Stimulated activated CD4-positive, alpha-beta T cell treated with anti-CD3 and anti-CD28 coated beads, Interleukin-1b, Interleukin-23, amount 100 ng/mL, for 1 hour (primary cell): ENCODE measurements at places on chromosomes 12 and 14.
A peak's percentile ranks its signal among the peaks of the same experiment; 100 is the strongest.

- peak; percentile 28 for DNase-seq
Measured at GRCh38 chr12:94109160-94109559, 39.2 kb upstream of the PLXNC1 start.

GRCh38 chr12:49548822-49549648, 10.2 kb downstream of the KCNH3 start:
- DNase-seq: no peak

DNA sequence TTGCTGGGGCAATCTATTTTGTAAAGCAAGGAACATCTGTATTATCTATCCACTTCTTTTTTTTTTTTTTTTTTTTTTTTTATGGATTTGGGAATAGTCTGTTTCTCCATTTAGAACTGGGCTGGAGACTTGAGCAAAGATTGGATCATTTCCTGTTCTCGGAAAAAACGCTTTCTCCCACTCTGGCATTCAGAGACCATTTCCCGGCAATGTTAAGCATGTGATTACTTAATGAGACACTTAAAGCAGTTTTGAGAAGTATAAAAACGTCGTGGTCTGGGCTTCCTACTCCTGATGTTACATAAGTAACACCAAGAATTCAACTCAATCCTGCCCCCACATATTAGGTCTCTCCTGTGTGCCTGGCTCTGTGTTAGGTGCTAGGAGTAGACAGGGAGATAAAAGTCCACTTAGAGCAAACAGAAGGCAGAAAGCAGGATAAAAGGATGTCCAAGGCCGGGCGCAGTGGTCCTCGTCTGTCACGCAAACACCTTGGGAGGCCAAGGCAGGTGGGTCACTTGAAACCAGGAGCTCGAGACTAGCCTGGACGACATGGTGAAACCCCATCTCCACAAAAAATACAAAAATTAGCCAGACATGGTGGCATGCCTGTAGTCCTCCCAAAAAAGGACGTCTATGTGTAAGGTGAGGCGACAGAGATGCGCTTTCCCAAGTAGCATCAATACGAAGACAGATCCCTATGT, 152.1 kb upstream of the GSC start:
- DNase-seq: no peak

DNA sequence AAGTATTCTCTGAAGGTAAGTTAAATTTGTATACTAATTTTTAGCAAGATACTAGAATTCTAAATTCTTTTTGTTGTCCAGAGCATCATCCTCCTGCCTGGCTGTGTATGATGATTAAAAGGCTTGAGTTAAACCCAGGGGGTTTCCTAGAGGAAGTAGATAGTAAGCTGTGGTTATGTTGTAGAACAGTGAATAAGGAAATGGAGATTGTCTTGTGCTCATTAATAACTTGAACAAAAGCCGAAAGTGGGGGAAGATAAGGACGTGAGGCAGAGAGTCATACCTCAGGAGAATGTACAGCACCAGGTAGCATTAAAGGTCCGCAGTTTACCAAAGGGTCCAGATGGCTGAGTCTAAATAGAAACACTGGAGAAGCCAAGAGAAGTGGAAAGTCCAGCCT, 42.0 kb downstream of the CKB start:
- no peak for DNase-seq

DNA sequence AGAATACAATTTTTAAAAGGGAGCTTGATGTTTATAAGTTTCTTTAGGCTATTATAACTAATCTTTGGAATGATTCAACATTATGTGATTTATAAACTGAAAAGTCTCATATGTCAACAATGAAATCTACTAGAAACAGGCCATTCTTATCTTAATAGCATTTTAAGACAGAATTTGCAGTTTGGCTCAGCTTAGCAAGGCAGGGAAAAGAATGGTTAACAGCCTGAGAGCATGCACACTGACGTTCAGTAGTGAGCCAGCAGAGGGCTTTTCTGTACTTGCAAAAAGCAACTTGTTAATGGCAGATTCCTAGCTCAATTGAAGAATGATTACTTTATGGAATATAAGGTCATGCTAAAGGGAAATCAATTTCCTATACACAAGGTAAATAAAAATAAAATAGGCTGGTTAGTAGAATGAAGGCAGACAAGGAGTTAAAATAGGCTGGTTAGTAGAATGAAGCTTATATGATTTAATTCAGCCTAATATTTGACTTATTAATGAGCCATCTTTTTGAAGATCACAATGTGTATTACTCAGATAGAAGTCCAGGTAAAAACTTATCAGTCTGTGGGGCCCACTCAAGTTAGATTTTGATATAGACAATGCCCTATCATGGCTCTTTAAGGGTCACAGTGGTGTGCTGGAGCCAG, 95.9 kb downstream of the OTOGL start:
- no peak for DNase-seq

DNA sequence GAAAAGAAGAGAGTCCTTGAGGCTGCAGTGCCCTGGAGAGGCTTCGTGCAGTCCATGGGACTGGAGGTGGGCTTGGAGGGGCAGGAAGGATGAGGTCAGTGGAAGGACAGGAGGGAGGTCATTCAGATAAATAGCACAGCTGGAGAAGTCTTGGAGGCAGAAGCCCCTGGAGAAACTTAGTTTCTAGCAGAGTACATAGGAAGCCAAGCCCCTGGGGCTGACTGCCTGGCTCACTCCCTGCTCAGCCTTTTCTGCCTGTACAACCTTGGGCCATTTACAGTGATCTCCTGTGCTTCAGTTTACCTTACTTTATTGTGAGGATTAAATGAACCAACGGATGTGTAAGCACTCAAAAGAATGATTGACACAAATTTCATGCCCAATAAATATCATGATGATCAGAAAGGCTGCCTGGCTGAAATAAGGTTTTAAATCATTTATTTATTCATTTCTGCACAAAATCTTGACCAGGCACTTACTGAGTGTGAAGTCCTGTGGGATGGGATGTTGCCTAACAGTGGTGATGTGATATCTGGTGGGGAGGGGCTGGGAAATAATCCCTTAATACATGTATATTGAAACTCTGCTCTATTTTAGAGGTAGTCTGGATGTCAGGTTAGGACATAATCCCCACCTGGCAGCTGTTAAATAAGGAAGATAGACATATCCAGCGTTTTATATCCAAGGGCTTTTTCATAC, 54.3 kb downstream of the PLEKHG7 start:
- no peak for DNase-seq

DNA sequence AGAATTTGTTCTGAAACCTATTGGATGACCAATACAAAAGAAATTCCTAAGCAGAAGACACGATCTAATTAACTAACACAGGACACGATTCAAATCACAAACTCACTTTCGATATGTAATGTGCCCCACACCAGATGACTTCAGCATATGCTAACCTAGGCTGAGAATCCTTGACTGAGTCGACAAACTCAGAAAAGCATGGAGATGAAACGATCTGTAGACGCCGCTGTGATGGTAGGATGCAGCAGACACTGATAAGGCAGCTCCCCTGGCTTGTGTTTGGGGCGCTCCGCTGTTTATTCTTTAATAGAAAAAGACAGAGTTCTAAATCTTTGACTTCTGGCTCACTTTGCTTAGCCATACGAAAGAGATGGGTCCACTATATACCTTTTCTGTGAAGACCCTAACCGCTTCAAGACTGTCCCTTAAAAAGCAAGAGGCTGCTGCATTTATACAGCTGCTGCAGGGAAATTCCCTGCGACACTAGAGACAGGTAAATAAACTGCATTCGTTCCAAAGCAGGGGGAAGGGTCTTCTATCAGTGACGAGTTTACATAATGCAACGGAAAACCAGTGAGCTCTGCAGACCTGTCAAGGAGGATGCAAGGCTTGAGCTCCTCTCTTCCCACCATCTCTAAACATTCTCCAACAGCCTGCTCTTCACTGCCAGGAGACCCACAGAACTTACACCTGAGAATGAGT, 929 bp downstream of the CHD8 start:
- DNase-seq: no peak

- DNase-seq: no peak
Measured at GRCh38 chr12:100823963-100824362, 29.4 kb downstream of the ANO4 start.
